NCI-H82 (cell line): ENCODE measurements at places on chromosomes 3 and 15.

- DNase-seq = peak; percentile 24
These were observed 8.2 kb downstream of the TMOD2 start for GRCh38 chr15:51759557-51760070.

- DNase-seq = no peak
These were observed 33.4 kb upstream of the RAD18 start for GRCh38 chr3:8996681-8997121.

DNA sequence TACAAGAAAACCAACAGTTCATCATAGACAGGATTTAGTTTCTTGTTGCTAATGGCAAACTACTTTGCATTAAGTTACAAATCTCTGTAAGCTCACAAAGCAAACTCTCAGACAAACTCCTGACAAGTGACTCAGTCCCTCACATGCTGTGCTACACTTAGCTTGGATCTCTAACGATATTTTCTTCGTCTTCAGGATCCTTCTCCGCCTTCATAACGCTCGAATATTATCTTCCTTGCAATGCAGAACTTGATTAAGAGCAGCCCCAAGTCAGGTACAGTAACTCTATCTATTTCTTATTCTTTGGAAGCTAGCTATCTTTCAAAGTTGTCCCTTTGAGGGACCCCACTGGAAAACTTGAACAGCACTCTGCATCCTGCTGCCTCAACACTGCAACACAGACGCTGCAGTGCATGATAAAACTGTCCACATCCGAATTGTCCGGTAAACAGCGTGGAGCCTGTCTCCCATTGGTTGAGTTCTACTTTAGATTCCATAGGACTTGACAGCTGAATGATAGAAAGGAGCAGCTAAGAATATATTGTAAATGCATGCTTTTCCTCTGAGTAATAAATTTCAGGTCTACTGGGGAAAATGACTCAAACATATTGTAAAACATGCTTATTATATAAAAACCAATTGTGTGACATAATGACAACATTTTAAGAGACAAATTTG is 61.3 kb downstream of the UACA start:
- DNase-seq = no peak

DNA sequence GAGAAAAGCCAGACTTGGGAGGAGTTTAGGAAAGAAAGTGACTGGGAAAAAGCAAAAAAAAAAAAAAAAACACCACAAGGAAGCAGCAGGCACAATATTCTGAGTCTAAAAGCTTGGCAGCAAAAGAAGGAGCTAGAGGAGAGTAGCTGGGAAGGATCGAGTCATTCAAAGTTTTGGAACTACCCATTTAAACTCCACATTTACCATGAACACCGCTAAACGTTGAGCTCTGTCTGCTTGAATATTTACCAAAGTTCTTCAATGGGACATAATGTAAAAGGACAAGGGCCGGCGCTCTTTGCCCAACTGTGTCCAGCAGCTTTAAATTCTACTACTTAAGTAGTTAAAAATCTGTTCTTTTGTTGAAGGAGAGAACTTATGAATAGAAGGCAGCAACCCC is 481.9 kb downstream of the FOXP1 start:
- DNase-seq = no peak

DNA sequence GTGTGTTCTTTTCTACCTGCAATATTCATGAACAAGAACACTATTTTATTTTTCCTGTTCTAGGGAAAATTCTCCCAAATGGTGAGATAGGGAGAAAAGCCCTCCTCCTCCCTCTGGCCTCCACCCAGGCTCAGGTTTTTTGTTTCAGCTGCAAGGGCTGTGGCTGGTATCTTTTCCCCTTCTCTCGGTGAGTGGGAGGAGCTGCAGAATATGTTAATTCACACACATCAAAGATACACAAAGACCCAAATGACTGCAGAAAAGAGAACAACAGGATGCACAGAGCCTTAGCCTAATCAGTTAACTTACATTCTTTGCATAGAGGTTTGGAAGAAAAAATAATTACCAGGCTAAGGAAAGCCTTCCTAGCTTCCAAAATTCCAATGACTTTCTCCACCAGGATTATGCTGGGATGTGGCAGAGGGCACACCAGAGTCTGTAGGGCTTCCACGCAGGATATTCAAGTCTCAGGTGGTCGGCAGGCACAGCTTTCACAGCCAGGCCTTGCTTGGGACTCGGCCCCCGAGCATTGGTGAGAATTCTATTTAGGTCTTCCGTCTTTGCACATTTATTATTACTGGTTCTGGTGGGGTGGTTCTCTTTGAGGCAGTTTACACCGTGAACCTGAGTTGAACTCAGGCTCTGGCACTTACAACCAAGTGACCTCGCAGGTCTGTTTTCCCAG is 64.9 kb downstream of the ABHD5 start:
- no peak for DNase-seq

- DNase-seq = no peak
These were observed 32.4 kb upstream of the LDHAL6B start for GRCh38 chr15:59174151-59174834.

- DNase-seq = peak; percentile 80
These were observed 10.8 kb upstream of the MFSD1 start for GRCh38 chr3:158790901-158791589.
